ENCODE measurements at places on chromosomes 7 and 10. TPM values are rescaled to one million over a fixed set of nuclear protein-coding genes. Genes with fewer than 3 reads are reported as not detected.

Gene OGA
- 151 TPM for total RNA-seq

Gene SH2B2
- 1.3 TPM for total RNA-seq

Gene ZP3
- 6.6 TPM for total RNA-seq

Gene CASP7
- total RNA-seq: 44.9 TPM

Gene KLLN
- 1.1 TPM for total RNA-seq

Gene SEMA3D
- not detected for total RNA-seq

Gene BAMBI
- not detected for total RNA-seq

Gene UBN2
- 13.8 TPM for total RNA-seq

Gene STARD3NL
- total RNA-seq: 24.3 TPM

Gene SPDYE2
- not detected for total RNA-seq

Gene FAM25G
- not detected for total RNA-seq

Gene TLX1
- total RNA-seq: not detected

Gene ADRB1
- 0.12 TPM for total RNA-seq

Gene EPO
- total RNA-seq: not detected

Gene POLR2J2
- total RNA-seq: 20.4 TPM

Gene PRPS1L1
- not detected for total RNA-seq

Gene NUB1
- total RNA-seq: 65.0 TPM

Gene FOXI2
- total RNA-seq: not detected

Gene VSTM4
- total RNA-seq: 0.10 TPM

Gene RAPGEF5
- total RNA-seq: 0.17 TPM

Gene OR2A42
- total RNA-seq: 0.07 TPM

Gene UPP1
- 79.4 TPM for total RNA-seq

Gene SPDYE11
- total RNA-seq: not detected

Gene PDZD7
- 0.71 TPM for total RNA-seq

Gene ADGRA1
- total RNA-seq: not detected

Gene ADO
- 23.3 TPM for total RNA-seq

Gene VSTM2A
- not detected for total RNA-seq

Gene KCND2
- not detected for total RNA-seq

Gene FXYD4
- total RNA-seq: not detected

Gene CCDC172
- not detected for total RNA-seq

Gene AKR1C2
- not detected for total RNA-seq

Gene EBF3
- not detected for total RNA-seq

Gene SYCE1
- 0.25 TPM for total RNA-seq

Gene SFTPA1
- total RNA-seq: not detected

Gene ZWINT
- total RNA-seq: 81.1 TPM

Gene DMBT1
- not detected for total RNA-seq

Gene GPR141
- total RNA-seq: not detected

Gene ANKRD1
- total RNA-seq: not detected

Gene DKK1
- total RNA-seq: not detected

Gene PPP1R17
- not detected for total RNA-seq

Gene SFXN2
- total RNA-seq: 25.6 TPM

Gene OR2A7
- 3.9 TPM for total RNA-seq

Gene MMD2
- not detected for total RNA-seq

Gene ADRA2A
- total RNA-seq: not detected

Gene FGFR2
- not detected for total RNA-seq

All from T-helper 1 cell treated with Interleukin-12 subunit alpha and Interleukin-12 subunit beta and Interleukin-4 antibody, amounts not matched to agents 30 ng/mL and 1 ng/mL, for 36 hours (primary cell).